ENCODE measurements at places on chromosomes 13 and 19. TPM values are rescaled to one million over a fixed set of nuclear protein-coding genes. Genes with fewer than 3 reads are reported as not detected.

- no peak for DNase-seq
Observed at GRCh38 chr19:49497789-49498103, 1.5 kb downstream of the RPS11 start.

- DNase-seq: no peak
Observed at GRCh38 chr13:37816276-37816675, 53.3 kb downstream of the TRPC4 start.

- peak; percentile 78 for DNase-seq
Observed at GRCh38 chr19:2089001-2089711, 7.0 kb downstream of the MOB3A start.

- no peak for DNase-seq
Observed at GRCh38 chr13:33351319-33351718, 65.8 kb upstream of the STARD13 start.

Gene HMGB1
- 591 TPM for total RNA-seq

Measured in GM12878 (cell line).